ENCODE measurements at places on chromosomes 13 and 19. TPM values are rescaled to one million over a fixed set of nuclear protein-coding genes. Genes with fewer than 3 reads are reported as not detected.

GRCh38 chr13:49216334-49216733 is 3.8 kb upstream of the MLNR start:
- no peak overlapping the region for H3K27ac ChIP-seq
- peaks cover 11% of the 10 kb centered on the region for H3K27me3 ChIP-seq
- no peak overlapping the region for H3K4me3 ChIP-seq
- DNase-seq, result no peak

- no peaks in the 10 kb centered on the region for H3K36me3 ChIP-seq
- DNase-seq, result no peak
- no peak overlapping the region for H3K4me3 ChIP-seq
- no peak overlapping the region for H3K27ac ChIP-seq
- H3K4me1 ChIP-seq, result no peaks in the 10 kb centered on the region
- no peaks in the 10 kb centered on the region for H3K27me3 ChIP-seq
Measured at GRCh38 chr13:100644371-100644770, 30.2 kb downstream of the TMTC4 start.

DNA sequence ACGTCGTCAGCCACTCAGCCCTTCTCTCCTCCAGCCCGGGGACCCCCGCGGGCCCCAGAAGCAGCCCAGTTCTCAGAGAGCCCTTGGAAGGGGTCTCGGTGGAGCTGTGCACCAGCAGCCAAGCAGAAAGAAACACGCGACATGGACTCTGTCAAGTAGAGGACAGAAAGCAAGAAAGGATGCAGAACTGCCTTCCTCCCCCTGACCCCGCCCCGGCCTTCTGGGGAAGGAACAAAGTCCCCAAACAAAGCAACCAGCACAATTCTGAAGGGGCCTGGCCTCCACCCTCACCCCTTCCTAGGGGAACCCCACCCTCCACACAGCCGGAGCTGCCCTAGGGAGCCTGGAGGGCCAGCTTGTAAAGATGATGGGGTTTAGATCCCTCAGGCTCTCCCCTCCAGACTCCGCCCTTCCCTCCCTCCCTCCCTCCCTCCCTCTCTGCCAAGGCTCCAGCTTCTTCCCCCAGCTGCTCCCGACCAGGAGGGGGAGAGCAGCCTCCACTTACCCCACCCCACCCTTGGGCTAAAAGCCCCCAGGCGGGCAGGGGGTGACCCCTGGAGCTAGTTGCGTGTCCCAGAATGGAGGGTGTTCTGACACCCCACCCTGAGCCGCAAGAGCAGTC is 7.8 kb downstream of the LYL1 start:
- DNase-seq, result no peak
- H3K27me3 ChIP-seq, result no peaks in the 10 kb centered on the region
- no peaks in the 10 kb centered on the region for H3K4me1 ChIP-seq

DNA sequence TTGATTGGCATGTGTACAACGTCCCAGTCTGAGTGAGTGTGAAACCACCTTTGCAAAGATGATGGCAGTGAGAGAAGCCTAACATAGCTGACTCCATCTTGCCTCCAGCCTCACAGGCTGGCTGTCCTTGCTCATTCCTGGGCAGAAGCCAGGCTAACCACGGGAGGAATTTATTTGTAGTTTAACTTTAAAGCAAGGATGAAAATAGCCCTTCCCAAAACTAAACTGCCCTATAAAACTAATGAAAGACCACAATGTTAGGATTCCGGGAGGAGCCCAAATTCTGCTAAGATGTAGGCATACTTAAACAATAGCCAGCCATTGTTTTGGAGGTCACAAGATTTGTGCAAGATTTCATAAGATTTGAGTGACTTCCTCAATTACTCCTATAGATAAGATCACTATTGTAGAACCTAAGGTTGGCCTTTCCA is 96.6 kb upstream of the LSM14A start:
- no peaks in the 10 kb centered on the region for H3K36me3 ChIP-seq
- DNase-seq, result no peak
- H3K4me3 ChIP-seq, result no peak overlapping the region
- no peaks in the 10 kb centered on the region for H3K27me3 ChIP-seq
- H3K4me1 ChIP-seq, result no peaks in the 10 kb centered on the region
- H3K27ac ChIP-seq, result no peak overlapping the region

- no peak overlapping the region for H3K4me3 ChIP-seq
- no peak overlapping the region for H3K27ac ChIP-seq
- peaks cover 15% of the 10 kb centered on the region for H3K36me3 ChIP-seq
- H3K4me1 ChIP-seq, result no peaks in the 10 kb centered on the region
- H3K27me3 ChIP-seq, result no peaks in the 10 kb centered on the region
Measured at GRCh38 chr19:50248413-50248812, 45.0 kb downstream of the MYH14 start.

GRCh38 chr19:29926031-29926430 is 16.0 kb upstream of the URI1 start:
- H3K4me3 ChIP-seq, result no peak overlapping the region
- no peak for DNase-seq
- H3K4me1 ChIP-seq, result no peaks in the 10 kb centered on the region
- H3K27me3 ChIP-seq, result no peaks in the 10 kb centered on the region

DNA sequence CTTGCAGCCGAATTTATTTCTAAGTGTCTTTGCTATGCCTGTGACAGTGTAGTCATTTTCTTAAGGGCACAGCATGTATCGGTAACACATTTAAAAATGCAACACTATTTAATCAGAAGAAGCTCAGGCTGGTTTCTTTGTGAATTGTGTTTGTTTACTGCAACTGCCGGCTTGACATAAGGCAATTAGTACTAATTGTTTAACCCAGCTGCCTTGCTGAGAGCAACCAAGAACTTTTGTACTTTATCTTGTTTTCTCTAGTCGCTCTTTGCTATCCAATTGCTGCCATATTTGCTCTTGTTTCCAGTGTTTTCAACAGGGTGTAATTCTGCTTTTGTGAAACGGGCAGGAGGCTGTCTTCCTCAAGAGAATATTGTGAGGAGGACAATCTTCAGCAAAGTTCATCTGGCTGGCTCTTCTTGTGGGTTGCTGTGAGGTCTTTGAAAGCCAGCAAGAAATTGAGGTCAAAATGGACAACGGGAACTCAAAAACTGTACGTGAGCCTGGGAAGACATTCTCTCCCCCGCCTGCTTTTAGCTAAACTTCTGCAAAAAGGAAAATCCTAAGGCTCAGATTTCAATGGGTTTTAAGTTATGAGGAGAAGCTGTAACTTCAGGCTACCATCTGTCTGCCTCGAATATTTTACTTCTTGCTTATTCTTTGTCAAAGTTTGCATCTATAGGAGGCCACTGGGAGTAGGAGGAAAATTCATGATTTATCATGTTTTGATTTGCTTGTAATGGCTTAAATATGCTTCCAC is 75.8 kb upstream of the TSHZ3 start:
- H3K27ac ChIP-seq, result no peak overlapping the region
- no peak overlapping the region for H3K4me3 ChIP-seq
- DNase-seq, result no peak
- no peaks in the 10 kb centered on the region for H3K4me1 ChIP-seq
- no peaks in the 10 kb centered on the region for H3K27me3 ChIP-seq

DNA sequence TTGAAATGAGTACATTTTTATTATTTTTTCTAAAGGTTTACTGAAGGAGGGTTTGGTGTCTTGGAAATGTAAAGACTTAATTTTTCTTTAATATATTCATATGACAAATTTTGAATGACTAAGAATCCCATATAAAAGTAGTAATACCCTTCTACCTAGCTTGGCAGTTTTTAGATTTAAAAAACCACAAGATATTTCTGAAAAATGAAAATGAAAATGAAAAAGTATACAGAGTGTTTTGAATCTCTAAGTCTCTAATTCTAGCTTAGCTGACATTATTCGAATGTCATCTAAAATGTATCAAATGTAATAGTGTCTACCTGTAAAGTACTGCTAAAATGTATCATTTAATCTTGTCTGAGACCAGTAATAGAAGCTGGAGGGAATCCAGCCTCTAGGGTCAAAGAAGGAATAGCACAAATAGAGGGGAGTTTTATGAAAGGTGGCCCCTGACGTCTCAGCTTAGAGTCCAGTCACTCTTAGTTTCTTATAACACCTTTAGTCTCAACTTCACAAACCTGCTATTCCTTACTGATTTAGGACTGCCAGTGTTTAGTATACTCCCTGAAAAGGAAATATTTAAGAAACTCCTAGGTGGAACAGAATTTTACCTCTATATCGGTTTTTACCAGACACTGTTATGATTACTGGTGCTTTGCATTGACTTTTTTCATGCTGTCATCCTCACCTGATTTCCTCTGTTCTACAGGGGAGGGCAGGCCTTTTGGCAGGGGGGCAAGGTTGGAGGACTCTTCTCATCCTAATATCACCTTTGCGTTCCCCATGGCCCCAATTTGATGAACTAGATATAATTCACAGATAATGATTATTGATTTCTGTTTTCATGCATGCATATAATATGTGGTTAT is 16.2 kb upstream of the MIR17HG start:
- H3K4me3 ChIP-seq, result no peak overlapping the region
- H3K27me3 ChIP-seq, result no peaks in the 10 kb centered on the region
- no peak overlapping the region for H3K27ac ChIP-seq
- H3K36me3 ChIP-seq, result no peaks in the 10 kb centered on the region

CGB8 gene
- not detected for total RNA-seq

PLK5 gene
- total RNA-seq, result not detected

IGFL2 gene
- 1.8 TPM for total RNA-seq

MYH14 gene
- 44.5 TPM for total RNA-seq

All from right atrium auricular region (tissue), 2 donors.